ENCODE measurements at places on chromosomes 5 and 9. TPM values are rescaled to one million over a fixed set of nuclear protein-coding genes. Genes with fewer than 3 reads are reported as not detected.
A peak's percentile ranks its signal among the peaks of the same experiment; 100 is the strongest.

GRCh38 chr5:171705036-171705435 lies 80.6 kb upstream of the SMIM23 start:
- no peak for DNase-seq

Gene GLDC
- total RNA-seq = 0.72 TPM

Gene NMUR2
- total RNA-seq = not detected

GRCh38 chr9:95645992-95646391 lies 129.2 kb upstream of the PTCH1 start:
- DNase-seq = no peak

DNA sequence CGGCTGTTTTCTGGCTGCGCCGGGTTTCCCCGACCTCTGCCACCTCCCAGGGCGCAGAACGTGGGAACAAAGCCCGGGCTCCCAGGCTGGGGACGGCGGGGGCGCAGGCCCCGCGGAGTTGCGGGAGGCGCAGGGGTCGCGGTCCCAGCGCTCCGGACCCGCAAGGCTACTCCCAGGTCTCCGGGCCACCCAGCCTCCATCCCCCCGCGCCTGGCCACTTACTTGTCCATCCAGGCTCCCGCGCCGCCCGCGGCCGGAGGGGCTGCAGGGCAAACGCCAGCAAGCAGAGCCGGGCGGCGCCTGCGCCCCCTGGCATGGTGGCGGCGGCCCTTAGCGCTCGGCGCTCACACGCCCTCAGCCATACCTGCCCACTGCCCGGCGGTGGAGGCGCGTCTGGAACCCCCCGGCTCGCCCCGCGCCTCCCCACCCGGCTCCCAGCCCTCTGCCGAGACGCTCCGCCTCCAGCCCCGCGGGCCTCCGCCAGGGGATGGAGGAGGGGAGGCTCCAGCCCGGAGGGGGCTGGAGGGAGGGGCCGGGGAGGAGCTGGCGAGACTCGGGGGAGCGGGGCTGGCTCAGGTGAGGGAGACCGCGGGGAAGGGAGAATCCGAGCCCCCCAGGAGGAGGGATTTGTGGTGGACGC lies at the start of gene ADAM19:
TSS of gene ADAM19 (minus strand) at position 395 of the 640 bp plus-strand sequence. CDS start at position 316, 79 bp downstream.
- peak; percentile 42 for DNase-seq
